Smooth muscle cell of the umbilical artery (primary cell): ENCODE measurements at places on chromosomes 13 and 19. TPM values are rescaled to one million over a fixed set of nuclear protein-coding genes. Genes with fewer than 3 reads are reported as not detected.

SOHLH2 gene
- 0.59 and 0.83 TPM in 2 replicates for total RNA-seq

NLRP4 gene
- not detected in 2 replicates for total RNA-seq

SIGLEC10 gene
- total RNA-seq, result not detected in 2 replicates

SLITRK1 gene
- not detected in 2 replicates for total RNA-seq

RASAL3 gene
- total RNA-seq, result under 0.01 TPM in 1 of 2 replicates, not detected in the other

ONECUT3 gene
- total RNA-seq, result not detected in 2 replicates

NUMBL gene
- total RNA-seq, result 31.8 and 72.5 TPM in 2 replicates

RPL18 gene
- 1,037 and 1,647 TPM in 2 replicates for total RNA-seq

AMH gene
- total RNA-seq, result 0.59 and 1.1 TPM in 2 replicates

F2RL3 gene
- total RNA-seq, result not detected in 2 replicates

GRK1 gene
- not detected in 2 replicates for total RNA-seq

PDX1 gene
- total RNA-seq, result not detected in 2 replicates
